ENCODE measurements at places on chromosomes 2 and 18.

DNA sequence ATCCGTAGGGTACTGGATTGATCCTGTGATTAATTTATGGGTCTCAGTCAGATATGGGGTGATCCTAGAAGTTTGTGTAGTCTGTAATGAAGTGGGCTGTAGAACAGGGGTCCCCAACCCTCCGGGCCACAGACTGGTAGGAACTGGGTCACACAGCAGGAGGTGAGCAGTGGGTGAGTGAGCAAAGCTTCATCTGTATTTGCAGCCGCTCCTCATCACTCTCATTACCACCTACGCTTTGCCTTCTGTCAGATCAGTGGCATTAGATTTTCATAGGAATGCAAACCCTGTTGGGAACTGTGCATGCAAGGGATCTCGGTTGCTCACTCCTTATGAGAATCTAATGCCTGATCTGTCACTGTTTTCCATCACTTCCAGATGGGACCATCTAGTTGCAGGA, 48.8 kb downstream of the EML4 start:
- no peak for DNase-seq

GRCh38 chr2:39023649-39024048, 97.2 kb downstream of the SOS1 start:
- no peak for DNase-seq

DNA sequence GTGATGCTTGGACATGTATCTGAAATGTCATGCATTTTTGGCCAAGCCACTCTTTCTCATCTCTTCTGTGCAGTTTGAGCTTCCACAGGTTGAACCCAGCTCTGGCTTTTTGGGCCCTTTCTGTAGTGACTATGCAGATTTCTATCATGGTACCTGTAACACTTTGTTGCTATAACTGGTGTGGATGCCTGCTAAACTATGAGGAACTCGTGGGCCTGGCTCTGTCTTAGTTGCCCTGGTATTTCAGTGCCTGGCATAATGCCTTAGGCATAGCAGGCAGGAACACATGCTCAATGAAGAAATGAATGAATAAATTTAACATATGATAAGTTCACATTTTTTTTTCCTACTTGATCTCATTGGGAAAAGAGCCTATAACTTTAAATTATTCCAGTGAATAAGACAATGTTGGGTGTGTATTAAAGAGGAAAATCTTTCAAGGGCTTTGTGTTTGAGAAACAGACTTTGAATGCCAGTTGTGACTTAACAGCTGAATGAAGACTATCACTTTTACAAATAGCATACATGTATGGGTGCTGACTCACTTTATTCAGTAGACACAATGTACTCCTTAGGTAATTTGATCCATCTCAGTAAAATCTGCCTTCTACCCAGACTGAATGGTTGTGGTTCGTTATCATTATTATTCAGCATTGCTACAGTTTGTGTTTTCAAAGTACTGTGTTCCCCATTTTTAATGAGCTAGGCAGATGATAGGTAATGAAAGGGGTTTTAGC, 86.4 kb upstream of the MAP4K3 start:
- no peak for DNase-seq

DNA sequence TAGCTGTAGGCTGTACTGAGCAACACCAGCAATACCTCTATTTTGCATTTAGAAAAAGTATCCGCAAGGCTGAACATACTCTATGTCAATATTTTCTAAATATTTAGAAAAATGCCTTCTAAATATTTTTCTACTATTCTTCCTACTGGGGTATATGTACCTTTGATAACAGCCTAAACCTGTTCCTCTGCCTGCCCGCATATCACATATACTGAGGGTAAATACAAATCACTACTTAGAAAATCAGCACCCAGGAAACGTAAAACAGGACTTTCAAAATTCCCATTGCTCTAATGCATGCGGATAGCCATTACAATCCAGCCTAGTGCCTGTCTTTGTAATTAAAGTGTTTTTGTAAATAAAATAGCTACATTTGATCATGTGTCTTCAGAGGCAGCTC, 56.1 kb downstream of the NCKAP5 start:
- no peak for DNase-seq

DNA sequence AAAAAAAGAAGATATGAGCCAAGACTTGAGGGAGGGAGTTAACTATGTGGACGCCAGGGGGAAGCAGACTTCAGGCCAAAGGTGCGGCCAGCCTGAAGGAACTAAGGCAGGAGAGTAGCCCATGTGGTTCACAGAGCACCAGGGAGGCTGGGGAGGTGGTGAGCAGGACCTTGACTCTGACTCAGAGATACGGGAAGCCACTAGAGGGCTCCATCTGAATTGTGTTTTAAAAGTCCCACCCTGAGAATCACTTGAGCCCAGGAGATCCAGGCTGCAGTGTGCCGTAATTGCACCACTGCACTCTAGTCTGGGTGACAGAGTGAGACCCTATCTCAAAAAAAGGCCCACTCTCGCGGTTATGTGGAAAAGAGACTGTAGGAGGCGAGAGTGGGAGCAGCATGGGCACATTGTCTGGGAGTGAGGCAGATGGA, 12.3 kb downstream of the CEP192 start:
- DNase-seq: no peak

DNA sequence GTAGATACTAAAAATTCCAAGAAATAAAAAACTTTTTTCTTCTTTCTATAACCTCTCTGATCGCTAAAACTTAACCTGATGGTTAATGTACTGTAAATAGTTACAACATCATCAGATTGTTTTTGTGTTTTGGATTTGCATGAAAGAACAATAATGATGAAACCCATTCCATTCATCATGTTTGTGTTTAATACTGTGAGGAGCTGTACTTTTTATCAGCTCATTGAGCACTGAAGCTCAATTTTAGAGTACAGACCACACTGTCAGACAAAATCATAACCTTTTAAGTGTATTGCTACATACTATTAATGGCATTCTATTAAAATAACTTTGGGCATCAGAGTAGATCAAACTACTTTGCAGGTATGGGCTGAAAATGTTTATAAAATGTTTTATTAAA, 14.8 kb upstream of the BBS5 start:
- DNase-seq: no peak

- DNase-seq: no peak
Measured at GRCh38 chr2:160794926-160795325, 301.3 kb upstream of the RBMS1 start.

GRCh38 chr18:80145196-80145804, 36.2 kb downstream of the ADNP2 start:
- DNase-seq: no peak

GRCh38 chr2:5175231-5175630, 517.0 kb upstream of the SOX11 start:
- no peak for DNase-seq

GRCh38 chr2:190267302-190267701, 52.3 kb downstream of the HIBCH start:
- no peak for DNase-seq

DNA sequence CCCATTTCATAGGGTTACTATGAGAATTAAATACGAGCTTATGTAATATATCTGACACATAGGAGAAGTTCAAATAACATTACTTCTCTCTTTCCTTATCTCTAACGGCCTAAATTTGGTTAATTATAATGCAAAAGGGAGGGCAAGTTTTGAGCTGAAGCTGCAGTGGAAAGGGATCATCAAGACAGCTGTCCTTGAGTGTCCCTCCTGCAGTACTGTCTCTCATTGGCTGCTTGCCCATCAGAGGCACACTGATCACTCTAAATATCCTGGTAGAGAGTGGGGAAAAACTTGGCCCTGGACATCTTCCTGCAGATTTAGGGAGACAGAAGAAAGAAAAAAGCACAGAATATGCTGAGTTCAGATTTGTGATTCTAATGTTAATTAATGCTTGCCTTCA, 186.0 kb downstream of the CAMKMT start:
- DNase-seq: no peak

All from SHP77 treated with DMSO at 0.1 percent for 48 hours (cell line).